ENCODE measurements at places on chromosomes 1 and 21.
A peak's percentile ranks its signal among the peaks of the same experiment; 100 is the strongest.

DNA sequence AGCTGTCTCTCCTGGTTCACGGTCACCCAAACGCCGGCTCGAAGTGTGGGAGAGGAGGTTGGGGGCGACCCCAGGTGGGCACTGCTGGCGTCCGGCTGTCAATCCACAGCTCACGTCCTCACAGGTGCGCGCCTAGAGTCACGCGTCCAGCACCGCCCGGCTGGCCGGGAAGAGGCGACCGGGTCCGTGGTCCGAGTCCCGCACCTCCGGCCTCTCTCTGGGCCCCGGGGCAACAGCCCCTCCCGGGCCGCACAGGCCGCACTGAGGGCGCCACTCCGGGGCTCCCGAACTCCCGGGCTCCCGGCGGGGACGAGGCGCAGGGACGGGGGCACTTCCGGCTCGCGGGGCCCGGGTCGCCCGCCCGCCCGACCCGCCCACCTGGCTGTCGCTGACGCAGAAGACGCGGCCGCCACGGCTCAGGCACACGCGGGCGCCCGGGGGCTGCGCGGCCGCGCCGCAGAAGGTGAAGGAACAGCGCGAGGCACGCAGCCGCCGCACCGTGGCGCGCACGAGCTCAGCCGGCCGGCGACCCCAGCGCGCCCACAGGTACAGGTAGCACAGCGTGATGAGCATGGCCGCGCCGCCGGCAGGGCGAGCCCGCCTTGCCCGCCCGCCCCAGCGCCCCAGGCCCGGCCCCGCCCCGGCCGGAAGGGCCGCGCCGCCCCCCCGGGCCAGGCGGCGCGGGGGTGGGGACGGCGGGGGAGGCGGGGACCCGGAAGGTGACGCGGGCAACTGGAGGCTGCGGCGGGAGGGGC is at the start of gene HLCS:
HLCS (minus strand) TSS at position 604 of the 755 bp plus-strand sequence; CDS start at position 573, 31 bp downstream.
- peak; percentile 67 for DNase-seq

GRCh38 chr1:15148941-15149340 is 4.6 kb upstream of the TMEM51 start:
- DNase-seq, result no peak

DNA sequence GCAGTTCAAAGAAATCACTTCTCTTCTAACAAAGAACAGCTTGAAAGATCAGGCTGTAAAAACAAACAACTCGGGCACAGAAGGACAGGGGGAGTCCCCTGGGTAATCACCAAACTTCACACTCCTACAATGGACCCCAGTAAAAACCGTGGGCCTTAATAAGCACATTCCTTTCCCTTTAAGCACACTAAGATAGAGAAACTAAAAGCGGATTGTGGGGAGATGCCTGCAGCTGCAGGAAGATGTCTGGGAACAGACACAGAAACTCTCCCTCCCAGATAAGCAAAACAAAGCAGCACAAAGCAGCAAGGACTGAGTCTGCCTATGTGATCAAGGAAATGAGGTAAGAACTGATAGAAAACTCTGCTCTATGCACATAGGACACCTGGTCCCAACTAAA is 37.6 kb upstream of the CTBS start:
- DNase-seq, result no peak

DNA sequence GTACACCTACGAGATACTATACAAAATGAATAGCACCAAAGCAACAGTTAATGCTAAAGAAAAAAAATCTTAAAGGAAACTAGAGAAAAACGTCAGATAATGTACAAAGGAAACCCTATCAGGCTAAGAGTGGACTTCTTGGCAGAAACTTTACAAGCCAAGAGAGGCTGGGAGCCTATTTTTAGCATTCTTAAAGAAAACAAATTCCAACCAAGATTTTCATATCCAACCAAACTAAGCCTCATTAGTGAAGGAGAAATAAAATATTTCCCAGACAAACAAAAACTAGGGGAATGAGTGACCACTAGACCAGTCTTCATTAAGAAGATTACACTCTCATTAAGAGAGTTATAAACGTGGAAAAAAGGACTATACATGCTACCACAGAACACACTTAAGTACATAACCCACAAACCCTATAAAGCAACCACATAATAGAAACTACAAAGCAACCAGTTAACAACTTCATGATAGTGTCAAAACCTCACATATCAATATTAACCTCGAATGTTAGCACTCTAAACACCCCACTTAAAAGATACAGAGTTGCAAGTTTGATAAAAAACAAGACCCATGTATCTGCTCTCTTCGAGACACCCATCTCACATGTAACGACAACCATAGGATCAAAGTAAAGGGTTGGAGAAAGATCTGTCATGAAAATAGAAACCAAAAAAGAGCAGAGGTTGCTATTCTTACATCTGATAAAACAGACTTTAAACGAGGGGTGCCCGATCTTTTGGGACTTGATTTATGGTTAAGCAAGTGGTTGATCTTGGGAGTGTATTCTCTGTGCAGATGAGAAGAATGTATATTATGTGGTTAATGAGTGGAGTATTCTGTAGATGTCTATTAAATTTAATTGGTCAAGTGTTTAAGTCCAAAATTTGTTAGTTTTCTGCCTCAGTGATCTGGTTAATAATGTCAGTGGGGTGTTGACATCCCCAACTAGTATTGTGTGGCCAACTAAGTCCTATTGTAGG is 1301.4 kb downstream of the PLA2G4A start:
- DNase-seq, result no peak

GRCh38 chr1:110690709-110691365 is 16.1 kb upstream of the KCNA3 start:
- no peak for DNase-seq

GRCh38 chr1:246566813-246567645 is 773 bp downstream of the CNST start:
- DNase-seq, result peak; percentile 27

GRCh38 chr21:24436236-24436635 is 1171.0 kb downstream of the MRPL39 start:
- no peak for DNase-seq

DNA sequence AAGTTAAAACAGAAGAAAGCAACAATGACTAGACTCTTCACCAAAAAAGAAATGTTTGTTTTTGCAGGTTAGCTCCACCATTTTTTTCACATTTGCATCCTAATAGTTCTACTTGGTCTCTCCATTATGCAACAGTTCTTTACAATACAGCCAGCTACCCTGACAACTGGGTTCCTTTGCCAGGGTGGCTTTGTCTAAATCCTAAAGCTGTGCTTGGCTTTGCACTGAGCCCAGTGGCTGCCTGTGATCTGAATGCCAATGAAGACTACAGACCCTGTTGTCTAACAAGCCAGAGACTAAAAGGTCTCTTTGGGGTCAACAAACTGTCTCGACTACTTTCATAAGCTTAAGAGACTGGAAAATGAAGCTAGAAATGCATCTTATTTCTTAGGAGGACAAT is 112.0 kb downstream of the AKT3 start:
- DNase-seq, result no peak
